ENCODE measurements at places on chromosomes 11 and 22.

- DNase-seq: no peak
Observed at GRCh38 chr22:47053013-47053725, 290.7 kb downstream of the TBC1D22A start.

DNA sequence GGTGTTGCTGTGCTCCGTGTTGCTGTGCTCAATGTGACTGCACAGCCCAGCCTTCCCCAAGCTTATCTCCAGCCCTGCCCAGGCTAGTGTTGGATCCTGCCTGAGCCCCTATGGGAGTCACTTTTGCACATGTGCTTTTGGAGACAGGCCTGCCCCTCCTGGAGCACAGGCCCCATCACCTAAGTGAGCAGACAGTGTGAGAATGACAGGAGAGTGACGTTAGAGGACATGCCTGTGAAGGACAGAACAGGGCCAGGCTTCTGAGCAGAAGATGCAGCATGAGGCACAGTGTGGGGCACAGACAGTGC is 36.6 kb upstream of the SUSD2 start:
- no peak for DNase-seq

DNA sequence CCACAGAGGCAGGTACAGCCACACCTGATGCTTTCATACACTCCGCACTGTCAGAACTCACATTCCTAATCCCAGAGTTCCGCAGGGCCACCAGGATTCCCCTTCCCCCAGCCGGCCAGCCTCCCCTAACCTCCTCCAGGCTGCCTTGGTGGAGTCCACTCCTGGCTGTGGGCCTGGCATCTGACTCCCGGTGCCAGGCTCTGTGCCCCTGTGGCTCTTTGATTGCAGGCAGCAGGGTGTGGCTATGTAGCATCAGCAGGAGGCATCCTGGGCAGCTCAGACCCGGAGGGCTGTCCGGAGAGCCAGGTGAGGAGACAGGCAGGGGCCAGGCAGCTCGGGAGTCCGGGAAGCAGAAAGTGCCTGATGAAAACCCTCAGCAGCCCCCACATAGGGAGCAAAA is 1432.9 kb downstream of the BRD1 start:
- DNase-seq: no peak

GRCh38 chr11:65084598-65085375 is 765 bp downstream of the ZFPL1 start:
- DNase-seq: peak; percentile 50

DNA sequence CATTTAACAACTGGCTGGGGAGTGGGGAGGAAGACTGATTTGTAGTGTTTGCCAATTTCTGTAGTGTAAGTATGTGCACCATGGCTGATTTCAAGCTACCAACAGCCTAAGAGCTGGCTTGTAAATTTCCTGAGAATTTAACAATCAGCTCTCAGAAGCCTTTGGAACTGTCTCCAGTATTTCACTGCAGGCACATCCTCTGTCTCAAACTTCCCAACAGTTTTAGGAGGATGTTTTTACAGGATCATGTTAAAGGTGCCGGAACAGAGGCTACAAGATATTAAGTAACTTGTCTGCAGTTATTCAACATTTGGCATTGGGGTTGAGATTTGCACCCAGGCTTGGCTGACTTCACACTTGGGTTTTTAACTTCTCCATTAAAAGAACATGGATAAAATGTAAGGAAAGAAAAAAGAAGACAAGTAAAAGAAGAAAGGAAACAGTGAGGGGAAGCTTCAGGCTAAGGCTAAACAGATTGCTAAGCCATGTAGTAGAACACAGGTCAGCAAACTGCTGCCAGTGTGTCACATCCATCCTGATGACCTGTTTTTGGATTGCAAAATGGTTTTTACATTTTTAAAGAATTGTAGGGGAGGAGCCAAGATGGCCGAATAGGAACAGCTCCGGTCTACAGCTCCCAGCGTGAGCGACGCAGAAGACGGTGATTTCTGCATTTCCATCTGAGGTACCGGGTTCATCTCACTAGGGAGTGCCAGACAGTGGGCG is 204.8 kb upstream of the SESN3 start:
- DNase-seq: no peak

DNA sequence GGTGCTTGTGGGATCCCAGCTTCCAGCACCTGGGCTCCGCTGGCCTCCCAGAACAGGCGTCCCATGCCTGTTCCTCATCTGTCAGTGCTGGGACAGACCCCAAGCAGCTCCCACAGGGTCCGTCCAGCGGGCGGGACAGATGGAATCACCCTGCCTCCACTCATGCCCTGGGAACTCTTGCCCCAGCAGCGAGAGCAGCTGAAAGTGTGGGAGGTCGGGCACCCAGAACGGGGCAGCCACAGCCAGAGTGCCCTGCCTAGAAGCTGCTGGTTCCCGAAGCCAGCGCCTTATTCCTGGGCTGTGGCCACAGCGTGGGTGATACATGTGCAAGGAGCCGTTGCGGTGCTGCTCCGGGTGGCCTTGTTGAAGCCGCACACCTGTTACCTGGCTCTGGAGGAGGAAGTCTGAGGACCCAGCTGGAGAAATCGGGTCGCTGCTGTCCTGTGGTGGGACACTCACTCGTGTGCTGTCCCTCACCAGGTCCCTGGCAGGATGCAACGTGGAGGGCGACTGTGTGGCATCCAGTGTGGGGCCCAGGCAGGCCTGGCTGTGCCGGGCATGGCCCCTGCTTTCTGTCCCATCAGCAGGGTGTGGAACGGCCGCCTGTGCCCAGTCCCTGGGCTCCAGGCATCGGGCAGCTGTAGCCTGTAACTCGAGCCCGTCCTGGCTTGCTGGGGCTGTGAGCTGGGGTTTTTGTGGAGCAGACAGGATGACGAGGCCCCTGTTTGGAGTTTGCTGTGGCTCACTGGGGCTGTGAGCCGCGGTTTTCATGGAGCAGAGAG is 16.2 kb downstream of the GRAMD4 start:
- peak; percentile 14 for DNase-seq

- DNase-seq: no peak
Observed at GRCh38 chr11:1569251-1569780, 2.8 kb downstream of the DUSP8 start.

DNA sequence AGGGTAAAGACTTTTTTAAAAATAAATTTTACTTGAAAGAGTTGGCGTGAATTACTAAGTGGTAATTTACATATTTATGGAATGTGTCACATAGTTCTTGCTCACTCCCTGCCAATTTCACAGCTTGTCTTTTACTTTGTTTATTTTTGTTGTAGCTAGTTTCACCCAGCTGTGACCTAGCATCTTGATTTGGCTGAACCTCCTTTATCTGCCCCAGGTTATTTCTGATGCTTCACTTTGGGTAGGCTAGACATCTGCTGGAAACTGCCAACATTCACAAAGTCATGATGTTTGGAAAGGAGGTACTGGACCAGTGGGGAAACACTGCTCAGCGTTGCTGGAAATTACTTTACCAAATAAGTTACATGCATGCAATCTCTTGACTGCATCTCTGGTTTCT is 1676.0 kb upstream of the RAG2 start:
- DNase-seq: peak; percentile 0

DNA sequence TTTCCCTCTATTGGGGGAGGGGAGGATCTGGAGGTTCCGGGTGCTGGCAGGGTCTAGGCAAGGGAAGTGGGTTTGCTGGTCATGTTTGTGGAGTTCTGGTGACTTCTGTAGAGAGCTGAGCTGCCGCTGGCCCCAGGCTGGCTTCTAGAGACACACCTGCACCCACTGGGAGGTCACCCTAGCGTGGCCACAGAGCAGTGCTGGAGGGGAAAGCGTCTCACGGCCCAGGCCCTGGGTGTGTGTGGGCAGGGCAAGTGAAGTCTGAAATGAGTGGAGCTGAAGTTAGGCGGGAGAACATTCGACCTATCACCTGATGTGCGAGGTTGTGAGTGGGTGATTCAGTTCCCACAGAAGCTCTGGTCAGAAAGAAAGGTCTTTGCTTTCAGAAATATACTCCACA is 27.9 kb downstream of the SMIM38 start:
- DNase-seq: no peak

GRCh38 chr22:31520051-31520450 is 23.7 kb downstream of the SFI1 start:
- DNase-seq: no peak

GRCh38 chr11:81484196-81484595 is 1249.5 kb downstream of the FAM181B start:
- no peak for DNase-seq

- DNase-seq: peak; percentile 91
Observed at GRCh38 chr11:33633251-33634003, 67.2 kb downstream of the C11orf91 start.

- peak; percentile 93 for DNase-seq
Observed at GRCh38 chr22:26585104-26585790, 4.7 kb downstream of the TPST2 start.

- DNase-seq: no peak
Observed at GRCh38 chr11:95074792-95075563, 8.3 kb downstream of the SRSF8 start.

GRCh38 chr11:126311401-126312291 is 7.8 kb downstream of the DCPS start:
- DNase-seq: no peak

DNA sequence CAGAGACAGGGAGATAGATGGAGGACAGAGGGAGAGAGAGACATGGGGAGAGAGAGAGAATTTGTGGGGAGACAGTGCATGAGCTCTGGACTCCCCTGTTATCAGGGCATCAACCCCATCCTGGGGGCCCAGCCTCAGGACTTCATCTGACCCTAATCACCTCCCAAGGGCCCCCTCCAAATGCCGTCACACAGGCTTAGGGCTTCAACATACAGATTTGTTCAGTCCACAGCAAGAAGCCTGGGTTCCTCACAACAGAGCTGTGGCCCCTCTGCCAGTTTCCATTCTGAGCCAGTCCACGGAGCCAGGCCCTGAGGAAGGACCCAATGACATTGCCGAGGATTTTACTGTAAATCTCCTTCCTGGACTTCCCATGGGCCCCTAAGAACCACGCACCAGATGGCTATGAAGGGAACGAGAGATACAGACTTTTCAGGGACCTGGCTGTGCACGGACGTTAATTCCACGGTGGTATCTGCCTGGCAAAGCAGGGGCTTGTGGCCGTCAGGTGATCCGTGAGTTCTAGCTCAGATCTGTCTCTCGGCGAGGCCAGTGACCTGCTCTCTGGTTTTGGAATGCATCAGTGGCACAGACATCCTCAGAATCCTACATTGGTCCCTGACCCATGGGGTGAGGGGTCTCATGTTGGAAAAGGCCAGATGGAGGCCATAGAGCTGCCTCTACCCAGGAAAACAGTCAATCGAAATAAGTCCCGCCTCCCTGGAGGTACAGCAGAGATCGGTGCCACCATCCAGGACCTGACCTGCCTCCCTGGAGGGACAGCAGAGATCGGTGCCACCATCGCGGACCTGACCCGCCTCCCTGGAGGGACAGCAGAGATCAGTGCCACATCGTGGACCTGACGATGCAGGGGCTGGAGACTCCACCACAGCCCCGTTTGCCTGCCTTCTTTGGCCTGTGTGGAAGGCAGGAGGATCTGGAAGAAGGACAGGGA is 8.7 kb upstream of the B4GALNT4 start:
- no peak for DNase-seq

GRCh38 chr22:26045051-26045450 is 124.2 kb upstream of the SEZ6L start:
- no peak for DNase-seq

DNA sequence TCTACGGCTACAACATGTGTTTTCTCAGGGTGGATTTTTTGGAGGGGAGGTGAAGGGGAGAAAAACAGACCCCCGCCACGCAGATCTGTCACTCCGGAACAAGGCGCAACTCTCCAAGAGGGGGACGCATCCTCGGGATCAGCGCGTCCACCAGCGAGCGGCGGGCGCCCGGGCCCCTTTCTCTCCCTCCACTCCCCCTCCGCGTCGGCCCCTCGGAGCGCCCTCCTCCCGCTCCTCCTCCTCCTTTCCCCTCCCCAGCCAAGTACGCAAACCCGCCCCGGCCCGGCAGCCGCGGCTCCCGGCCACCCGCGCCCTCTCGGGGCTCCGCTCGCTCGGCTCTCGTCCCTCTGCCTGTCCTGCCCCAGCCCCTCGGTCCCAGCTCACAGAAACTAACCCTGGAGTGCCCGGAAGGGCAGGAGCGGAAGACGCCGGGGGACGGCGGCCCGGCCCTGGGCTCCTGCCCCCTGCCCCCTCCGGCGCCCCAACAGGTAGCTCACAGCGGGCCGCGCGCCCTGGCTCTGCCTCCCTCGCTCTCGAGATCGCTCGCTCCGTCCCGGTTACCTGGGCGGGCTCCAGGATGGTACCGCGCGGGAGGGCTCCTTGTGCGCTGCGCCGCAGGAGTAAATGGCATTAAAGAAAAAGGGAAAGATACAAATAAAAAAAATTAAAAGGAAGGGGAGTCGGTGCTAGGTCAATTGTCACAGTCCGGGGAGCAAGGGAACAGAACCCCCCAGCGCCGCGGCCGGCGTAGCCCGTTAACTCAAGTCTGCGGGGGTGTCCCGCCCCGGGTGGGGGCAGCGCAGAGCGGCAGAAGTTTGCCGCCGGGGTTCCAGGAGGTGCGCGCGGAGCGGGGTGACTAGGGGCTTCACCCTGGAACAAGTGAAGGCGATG is 131.4 kb upstream of the C11orf58 start:
- DNase-seq: no peak

DNA sequence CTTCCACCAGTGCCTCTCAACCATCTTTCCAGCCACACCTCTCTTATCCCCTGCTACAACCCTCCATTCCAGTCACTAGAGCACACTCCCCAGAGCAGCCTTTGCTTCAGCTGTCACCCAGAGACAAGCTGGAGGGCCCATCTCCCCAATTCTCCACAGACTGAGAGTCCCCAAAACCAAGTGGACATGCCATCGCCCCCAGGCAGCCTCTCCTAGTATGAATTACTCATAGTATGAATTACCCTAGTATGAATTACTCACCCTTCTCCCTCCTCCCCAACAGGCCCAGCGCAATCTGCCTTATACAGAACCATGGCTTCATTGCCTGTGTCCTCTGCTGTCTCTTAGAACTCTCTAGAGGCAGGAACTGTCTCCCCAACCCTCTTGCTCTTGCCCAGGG is 24.8 kb downstream of the MYH9 start:
- peak; percentile 86 for DNase-seq

GRCh38 chr11:112925516-112926310 is 35.5 kb upstream of the NCAM1 start:
- DNase-seq: no peak

DNA sequence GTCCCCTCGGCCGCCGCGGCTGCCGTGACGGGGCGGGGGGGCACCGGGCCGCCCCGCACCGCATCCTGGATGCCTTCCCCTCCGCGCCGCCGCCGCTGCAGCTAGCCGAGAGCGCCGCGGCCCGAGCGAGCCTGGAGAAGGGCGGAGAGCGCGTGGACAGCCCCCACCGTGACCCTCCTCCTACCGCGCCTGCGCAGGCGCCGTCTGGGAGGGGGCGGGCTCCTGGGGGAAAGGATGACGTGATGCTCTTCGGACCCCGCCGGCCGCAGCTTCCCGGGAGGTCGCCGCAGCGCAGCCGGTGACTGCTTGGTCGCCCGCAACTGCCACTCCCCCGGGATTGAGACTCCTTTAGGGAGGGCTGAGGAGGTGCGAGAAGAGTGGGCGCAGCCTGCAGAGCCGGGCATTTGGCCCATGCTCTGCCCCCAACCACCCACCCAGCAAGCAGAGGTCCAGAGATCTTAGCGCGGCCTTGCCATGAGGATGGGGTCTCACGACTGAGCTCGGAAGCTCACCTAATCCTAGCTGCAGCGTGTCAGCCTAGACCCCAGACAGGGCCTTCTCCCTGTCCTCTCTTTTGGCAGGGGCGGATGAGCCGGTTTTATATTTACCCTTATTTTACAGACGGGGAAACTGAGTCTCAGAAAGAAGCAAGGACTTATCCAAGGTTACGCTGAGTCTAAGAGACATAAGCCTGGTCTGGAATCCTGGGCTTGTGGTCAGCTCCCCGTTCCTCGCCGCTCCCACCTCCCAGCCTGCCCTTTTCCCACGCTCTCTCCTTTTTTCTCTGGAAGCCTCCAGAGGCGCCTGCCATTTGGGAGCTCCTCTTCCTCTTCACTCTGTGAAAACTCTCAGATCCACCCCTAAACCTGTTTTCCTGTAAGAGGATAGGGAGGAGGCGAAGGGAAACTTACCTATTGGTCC is at the start of gene DENND5A:
DENND5A (minus strand) TSS at position 140 of the 921 bp plus-strand sequence. CDS start 281 bp downstream, outside the sequence.
- peak; percentile 94 for DNase-seq

GRCh38 chr11:65834202-65834601 is 439 bp downstream of the SNX32 start:
- no peak for DNase-seq
